ENCODE measurements at places on chromosomes 4 and X.

DNA sequence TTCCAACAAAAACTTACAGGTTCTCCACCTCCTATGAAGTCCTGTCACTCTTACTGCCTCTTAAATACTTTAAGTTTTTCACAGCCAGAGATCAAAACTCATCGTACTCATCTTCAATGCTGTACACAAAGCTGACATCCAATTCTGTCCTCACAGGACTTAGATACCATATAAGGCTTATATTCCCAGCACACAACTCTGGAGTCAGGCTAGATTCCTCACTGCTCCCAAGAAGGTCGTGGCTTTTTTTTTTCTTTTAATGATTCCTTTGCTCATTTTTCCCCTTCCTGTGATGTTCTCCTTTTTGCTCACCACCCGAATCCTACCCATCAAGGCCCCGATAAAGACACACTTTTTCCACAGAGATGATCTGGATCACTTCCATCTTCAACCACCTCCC, 914 bp downstream of the TRAPPC2 start:
- DNase-seq: no peak

GRCh38 chrX:43559644-43560043, 96.5 kb upstream of the MAOA start:
- no peak for DNase-seq

- DNase-seq: no peak
These were observed 8.4 kb upstream of the MTNR1A start for GRCh38 chr4:186563761-186564160.

- no peak for DNase-seq
These were observed 142.1 kb upstream of the FTHL17 start for GRCh38 chrX:31213941-31214340.

DNA sequence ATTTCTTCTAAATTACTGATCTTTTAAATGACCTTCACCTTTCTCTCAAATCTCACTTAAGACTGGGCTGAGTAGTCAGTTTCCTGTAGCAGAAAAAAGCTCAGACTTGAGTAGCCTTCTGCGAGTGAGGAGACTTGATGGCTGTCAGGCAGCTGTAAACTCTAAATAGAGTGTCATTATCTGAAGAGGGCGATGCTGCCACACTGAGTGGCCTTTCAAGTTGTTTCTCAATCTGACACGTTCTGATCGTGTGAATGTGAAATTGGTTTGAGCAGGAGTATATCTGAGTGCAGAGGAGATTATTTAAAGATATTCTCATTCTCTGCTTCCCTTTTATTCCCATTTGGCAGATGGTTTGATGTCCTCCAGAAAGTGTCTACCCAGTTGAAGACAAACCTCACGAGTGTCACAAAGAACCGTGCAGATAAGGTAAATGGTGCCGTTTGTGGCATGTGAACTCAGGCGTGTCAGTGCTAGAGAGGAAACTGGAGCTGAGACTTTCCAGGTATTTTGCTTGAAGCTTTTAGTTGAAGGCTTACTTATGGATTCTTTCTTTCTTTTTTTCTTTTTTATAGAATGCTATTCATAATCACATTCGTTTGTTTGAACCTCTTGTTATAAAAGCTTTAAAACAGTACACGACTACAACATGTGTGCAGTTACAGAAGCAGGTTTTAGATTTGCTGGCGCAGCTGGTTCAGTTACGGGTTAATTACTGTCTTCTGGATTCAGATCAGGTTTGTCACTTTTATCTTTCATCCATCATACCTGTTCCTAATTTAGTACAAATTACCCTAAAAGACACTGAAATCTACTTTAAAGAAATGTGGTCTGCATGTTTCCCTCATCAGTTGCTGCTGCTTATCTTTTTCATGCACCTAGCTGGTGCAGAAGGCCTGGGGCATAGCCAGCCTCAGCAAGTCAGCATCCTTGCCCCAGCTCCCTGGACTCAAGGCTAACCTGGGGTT, 74.3 kb upstream of the MSANTD1 start:
- no peak for DNase-seq

DNA sequence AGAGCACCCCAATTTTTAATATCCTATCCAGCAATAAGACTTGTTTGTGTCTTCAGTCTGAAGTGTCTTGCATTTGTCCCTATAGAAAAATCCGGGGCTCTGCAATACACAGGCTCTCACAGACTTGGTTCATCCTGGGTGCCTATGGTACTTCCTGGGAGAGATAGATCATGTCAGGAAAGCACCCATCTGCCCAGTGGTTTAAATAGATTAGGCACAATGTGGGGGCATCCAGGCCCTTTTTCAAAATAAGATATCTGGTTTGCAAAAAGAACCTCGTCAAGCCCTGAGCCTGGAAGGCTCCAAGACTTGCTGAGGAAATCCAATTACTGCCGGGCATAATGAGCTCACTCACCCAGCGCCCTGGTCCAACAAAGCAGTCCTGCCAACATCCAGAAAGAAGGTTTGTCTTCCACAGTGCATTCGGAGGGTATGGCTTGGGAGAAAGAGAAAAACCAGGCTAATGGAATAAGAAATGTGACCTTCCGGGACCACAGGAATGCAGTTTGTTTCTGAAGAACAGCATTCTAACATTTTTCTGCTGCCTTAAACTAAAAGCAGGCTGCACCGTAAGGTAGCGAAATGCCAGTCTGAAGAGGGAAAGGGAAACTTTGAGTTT, 11.6 kb downstream of the JAKMIP1 start:
- DNase-seq: no peak

- no peak for DNase-seq
These were observed 132.9 kb downstream of the LDB2 start for GRCh38 chr4:16765546-16765945.

DNA sequence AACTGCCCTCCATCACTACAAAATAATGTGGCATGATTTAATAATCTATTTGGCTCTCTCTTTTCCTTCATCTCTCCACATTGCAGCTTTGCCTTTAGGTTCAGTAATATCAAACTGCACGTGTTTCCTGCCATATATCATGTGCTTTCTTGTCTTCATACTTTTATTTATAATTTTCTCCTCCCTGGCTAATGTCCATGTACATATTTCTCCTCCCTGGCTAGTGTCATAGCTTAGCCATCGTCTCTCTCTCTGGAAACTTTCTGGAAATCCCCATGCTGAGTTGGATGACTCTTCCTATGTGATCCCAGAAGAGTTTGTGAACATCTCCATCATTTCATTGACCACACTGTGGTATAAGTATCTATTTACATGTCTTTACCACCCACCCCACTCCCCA, 21.3 kb upstream of the PDGFC start:
- no peak for DNase-seq

- DNase-seq: no peak
These were observed 229.8 kb downstream of the DKK2 start for GRCh38 chr4:106806158-106806797.

- DNase-seq: no peak
These were observed at the start of gene HTRA3 for GRCh38 chr4:8269535-8270417. HTRA3 (plus strand) TSS chr4:8269754; CDS start chr4:8269969, 215 bp downstream.

DNA sequence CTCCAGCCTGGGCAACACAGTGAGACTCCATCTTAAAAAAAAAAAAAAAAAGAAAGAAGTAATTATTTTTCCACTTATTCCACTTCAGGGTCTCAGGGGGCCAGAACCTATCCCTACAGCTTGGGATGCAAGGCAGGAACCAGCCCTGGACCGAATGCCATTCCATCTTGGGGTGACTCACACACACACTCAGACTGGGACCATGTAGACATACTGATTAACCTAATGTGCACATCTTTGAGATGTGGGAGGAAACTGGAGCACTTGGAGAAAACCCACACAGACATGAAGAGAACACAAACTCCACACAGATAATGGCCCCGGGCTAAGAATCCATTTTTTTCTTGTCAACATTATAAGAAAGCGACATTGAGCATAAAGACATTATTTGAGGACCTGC, 132.5 kb downstream of the PTTG2 start:
- no peak for DNase-seq

- DNase-seq: no peak
These were observed 15.0 kb downstream of the G6PD start for GRCh38 chrX:154531626-154532025.

GRCh38 chr4:78625073-78625472, 73.5 kb downstream of the ANXA3 start:
- no peak for DNase-seq

DNA sequence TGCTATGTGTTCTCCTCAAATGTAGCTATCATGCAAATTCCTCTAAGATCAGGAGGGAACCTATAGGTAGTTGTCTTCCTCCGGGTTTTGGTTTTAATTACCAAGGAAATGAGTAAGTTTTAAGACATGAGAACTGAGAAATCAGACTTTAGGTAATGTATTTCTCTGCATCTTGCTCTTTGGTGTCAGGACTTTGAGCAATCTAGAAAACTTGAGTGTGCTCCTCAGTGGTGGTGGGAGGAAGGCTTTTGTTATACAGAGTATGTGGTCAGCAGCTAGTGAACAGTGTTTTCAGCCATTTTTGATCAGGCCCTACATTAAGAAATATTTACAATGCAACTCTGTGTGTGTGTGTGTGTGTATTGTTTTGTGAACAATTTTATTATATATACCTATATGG, 224.1 kb downstream of the KLHL13 start:
- DNase-seq: no peak

- no peak for DNase-seq
These were observed 42.9 kb downstream of the APOO start for GRCh38 chrX:23864742-23865326.

DNA sequence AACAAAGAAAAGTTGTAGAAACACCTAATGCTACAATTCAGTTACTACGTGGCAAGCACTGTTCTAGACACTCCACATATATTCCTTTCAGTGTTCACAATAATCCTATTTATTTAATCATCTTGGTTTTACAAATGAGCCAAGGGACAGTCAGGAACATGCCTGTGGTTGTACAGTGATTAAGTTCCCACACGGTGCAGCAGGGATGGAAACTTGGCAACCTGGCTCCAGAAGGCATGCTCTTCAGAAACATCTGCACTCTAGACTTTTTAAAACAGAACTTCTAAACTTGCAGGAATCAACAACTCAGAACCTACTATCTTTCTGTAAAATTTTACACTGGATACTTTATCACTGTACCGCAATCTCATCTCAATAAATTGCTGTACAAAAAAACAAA, 32.1 kb downstream of the TAPT1 start:
- no peak for DNase-seq

- DNase-seq: no peak
These were observed 38.2 kb upstream of the MAMLD1 start for GRCh38 chrX:150324919-150325318.

GRCh38 chr4:76535603-76536372, 100.8 kb downstream of the SHROOM3 start:
- DNase-seq: no peak

DNA sequence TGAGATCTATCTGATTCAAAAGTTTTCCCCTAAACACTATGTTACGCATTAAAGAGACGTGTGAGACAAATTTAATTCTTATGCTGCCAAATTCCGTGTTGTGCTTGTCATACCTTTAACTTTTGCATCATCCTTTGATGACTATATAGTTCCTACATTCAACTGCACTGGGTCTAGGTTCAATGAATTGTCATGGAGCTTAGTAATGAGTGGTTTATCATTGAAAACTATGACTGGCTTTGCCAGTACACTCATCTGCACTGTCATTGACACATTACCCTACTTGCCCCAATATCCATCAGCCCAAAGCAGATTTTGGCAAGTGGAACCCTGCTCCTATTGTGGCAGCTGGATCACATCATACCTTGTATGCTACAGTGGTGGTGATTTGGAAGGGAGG, 882.9 kb upstream of the SLIT2 start:
- DNase-seq: no peak

DNA sequence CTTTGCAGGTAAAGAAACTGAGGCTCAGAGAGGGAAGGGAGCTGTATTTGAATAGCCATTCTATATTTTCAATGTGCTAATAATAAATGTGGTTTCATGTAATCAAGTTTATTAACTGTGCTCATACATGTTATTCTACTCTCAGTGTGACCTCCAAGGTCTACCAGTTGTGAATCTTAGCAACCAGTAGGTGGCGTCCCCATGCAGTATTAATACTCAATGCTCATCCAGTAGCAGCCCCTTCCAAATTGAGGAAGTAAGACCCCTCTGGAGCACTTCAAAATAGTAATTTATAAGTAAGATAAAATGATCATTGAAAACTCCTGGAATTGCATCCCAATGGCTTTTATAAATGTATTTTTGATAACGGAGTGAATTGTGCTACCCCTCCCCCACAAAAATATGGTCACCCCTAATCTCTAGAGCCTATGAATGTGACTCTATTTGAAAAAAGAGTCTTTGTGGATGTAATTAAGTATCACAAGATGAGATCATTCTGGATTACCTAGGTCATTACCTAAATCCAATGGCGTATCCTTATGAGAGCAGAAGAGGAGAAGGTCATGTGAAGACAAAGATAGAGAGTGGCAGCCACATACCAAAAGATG, 20.4 kb upstream of the SEPSECS start:
- DNase-seq: no peak

DNA sequence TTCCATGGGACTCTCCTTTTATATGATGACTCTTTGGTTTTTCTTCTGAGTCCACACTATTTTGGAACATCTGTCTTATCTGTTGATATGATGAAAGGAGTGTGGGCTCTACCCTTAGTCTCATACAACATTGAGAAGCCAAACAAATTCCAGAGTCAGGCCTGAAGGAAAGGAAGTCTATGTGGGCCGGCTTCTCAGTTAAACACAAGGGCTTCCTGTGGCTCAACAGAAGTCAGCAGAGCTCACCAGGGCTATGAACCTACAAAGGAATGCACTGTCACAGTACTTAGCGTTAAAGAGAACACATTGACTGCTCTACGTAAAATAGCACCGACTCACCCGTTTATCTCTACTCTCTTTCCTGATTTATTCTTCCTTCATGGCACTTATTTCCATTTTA, 641.0 kb upstream of the FRG1 start:
- DNase-seq: no peak

DNA sequence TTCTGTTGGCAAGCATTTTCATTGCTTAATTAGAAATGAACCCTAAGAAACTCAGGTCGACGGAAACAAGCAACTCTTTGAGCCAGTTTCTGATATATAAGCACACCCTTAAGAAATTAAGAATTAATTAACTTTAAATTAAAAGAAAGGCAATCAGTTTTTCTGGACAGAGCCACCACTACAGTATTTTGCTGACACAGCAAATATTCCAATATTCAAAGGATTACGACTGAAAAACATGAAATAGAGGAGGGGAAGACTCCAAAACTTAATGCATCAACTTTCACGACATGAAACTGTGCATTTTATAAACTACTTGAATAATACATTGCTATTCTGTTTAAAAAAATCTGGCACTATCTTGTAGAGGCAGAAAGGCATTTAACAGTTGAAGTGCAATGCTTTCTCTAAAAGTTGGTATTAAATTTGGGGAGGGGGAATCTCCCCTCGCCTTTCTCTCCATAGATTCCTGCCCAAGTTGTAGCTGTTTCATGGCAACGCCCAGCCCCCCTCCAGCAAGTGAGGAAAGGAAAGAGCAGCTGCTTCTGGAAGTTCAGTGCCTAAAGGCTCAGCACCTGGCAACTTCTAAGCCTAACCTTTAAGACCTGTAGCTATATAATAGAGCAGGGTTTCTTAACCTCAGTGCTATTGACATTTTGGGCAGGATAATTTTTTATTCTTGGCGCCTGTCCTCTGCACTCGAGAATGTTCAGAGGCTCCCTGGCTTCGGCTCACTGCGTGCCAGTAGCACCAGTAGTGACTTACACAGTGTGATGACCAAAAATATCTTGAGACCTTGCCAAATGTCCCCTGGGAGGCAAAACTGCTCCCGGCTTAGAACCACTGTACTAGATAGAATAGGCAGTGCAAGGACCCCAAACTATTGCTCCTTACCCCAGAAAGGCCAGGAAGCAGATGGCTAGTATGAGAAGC, 6.7 kb upstream of the ZCCHC18 start:
- no peak for DNase-seq
